ENCODE measurements at places on chromosomes 2 and 18.

DNA sequence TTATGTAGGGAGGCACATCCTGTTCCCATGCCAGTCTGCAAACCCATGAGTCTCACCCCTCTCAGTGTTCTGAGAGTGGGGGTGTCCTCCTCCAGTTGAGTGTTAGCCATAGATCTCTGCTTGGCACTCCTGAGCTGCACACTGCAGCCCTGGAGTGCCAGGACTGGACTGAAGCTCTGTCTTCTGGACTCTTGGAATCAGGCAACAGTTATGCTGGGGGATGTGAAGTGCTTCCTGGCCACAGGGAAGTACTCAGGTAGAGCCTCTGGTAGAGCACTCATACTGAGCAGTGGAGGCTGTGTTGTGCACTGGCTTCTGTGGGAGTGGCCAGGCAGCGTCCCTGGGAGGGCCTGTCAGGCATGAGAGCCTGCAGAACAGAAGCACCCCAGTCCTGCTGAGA, 43.0 kb downstream of the SERPINB7 start:
- no peak overlapping the region for H3K4me3 ChIP-seq
- H3K27me3 ChIP-seq: no peaks in the 10 kb centered on the region
- H3K36me3 ChIP-seq: no peaks in the 10 kb centered on the region
- H3K4me1 ChIP-seq: no peaks in the 10 kb centered on the region

DNA sequence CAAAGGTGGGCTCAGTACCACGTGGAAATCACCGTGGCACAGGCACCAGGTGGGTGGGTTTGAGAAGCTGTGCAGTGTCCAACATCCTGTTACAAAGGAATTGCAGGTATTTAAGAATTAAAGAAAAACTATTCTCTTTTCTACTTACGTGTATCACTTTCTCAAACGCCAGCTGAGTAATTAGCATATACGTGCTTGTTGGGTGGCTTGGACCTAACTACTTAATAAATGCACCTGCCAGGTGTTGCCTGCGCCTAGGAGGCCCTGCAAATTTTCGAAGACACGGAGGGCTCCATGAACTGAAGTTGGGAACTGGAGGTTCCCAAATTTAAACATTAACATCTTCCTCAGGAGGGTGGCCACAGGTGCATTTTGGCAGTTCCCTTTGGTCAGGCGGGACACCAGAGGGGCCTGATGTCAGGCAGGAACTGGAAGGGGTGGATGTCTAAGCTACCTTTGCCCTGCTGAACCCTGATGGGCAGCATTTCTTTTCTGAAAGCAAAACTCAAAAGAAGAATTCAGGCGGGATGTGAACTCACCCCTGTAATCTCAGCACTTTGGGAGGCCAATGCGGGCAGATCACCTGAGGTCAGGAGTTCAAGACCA, 84.8 kb downstream of the HS6ST1 start:
- no peak for DNase-seq
- no peaks in the 10 kb centered on the region for H3K4me1 ChIP-seq
- no peaks in the 10 kb centered on the region for H3K27me3 ChIP-seq
- H3K4me3 ChIP-seq: peak overlapping the region; percentile 70

GRCh38 chr2:197804758-197805714, 643 bp downstream of the PLCL1 start:
- H3K4me1 ChIP-seq: no peaks in the 10 kb centered on the region
- no peaks in the 10 kb centered on the region for H3K36me3 ChIP-seq
- peak; percentile 49 for DNase-seq
- no peaks in the 10 kb centered on the region for H3K27me3 ChIP-seq
- H3K4me3 ChIP-seq: peak overlapping the region; percentile 80
- peak overlapping the region; percentile 71 for H3K27ac ChIP-seq

- H3K36me3 ChIP-seq: no peaks in the 10 kb centered on the region
- no peak for DNase-seq
- H3K27me3 ChIP-seq: no peaks in the 10 kb centered on the region
- no peak overlapping the region for H3K27ac ChIP-seq
- H3K4me3 ChIP-seq: no peak overlapping the region
Observed at GRCh38 chr2:83993873-83994632, 465.0 kb downstream of the SUCLG1 start.

GRCh38 chr2:172513935-172514586, 41.8 kb upstream of the PDK1 start:
- H3K27me3 ChIP-seq: no peaks in the 10 kb centered on the region
- no peak overlapping the region for H3K4me3 ChIP-seq
- H3K4me1 ChIP-seq: no peaks in the 10 kb centered on the region
- no peaks in the 10 kb centered on the region for H3K36me3 ChIP-seq

DNA sequence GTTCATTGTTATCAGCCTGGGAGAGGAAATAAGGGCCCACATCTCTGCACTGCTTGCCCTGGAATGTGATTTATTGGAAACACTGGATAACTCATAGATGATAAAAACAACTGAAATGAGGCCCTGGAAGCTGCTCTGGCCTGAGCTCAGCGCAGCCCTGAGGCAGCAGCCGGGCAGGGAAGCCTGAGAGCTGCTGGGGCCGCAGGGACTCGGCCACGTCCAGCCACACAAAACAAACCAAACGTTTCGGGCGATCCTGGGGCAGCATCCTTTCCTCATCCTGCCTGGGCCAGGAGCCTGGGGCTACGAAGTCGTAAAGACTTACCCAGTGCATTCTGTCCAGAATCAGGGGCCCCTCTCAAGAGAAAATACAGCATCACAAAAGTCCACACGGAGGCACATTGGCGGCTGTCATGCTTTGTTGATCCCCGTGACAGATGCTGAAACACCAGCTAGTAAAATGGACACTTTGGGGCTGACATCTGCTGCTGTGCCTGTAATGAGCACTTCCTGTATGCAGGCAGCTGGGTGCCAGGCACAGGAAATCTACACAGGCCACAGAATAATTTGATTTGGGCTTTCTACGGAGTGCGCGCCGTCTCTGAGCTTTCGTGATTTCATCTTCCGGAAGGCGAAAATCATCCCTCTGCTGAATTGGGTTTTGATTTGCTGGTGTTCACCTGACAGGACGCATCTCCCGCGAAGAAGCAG, 250.6 kb downstream of the EIPR1 start:
- DNase-seq: no peak
- H3K4me1 ChIP-seq: no peaks in the 10 kb centered on the region
- no peaks in the 10 kb centered on the region for H3K27me3 ChIP-seq

DNA sequence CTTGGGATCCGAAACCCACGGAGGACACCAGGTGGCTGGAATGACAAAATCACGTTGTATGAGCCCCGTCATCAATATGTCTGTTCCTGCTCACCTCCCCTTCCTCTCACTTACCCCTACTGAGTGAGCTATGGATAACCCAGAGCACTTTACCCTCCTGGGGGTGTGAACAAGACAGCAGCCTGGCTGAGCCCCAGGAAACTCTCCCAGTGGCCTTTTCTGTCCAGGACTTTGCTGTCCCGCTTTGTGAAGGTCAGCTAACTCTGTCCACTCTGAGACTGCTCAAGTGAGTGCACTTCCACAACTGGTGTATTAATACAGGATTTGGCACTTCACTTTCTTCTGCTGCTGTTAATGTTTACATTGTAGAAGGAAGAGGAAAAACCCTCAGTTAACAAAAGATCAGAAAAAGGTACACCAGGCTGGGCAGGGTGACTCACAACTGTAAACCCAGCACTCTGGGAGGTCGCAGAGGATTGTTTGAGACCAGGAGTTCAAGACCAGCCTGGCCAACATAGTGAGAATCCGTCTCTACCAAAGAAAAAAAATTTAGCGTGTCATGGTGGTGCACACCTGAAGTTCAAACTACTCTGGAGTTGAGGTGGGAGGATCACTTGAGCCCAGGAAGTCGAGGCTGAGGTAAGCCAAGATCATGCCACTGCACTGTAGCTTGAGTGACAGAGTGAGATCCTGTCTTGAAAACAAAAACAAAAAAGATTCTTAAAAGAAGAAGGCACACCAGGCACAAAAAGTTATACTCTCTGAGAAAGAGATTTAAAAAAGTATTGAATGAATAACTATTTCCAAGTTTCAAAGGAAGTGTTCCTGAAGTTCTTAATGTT, 90.3 kb downstream of the CLHC1 start:
- no peak overlapping the region for H3K4me3 ChIP-seq
- H3K27me3 ChIP-seq: no peaks in the 10 kb centered on the region
- no peak overlapping the region for H3K27ac ChIP-seq
- no peaks in the 10 kb centered on the region for H3K36me3 ChIP-seq
